Esophagus squamous epithelium (tissue), 5 donors: ENCODE measurements at places on chromosomes 3 and 15.

- no peak for DNase-seq
These were observed 1.9 kb upstream of the BCL2A1 start for GRCh38 chr15:79972863-79973262.

DNA sequence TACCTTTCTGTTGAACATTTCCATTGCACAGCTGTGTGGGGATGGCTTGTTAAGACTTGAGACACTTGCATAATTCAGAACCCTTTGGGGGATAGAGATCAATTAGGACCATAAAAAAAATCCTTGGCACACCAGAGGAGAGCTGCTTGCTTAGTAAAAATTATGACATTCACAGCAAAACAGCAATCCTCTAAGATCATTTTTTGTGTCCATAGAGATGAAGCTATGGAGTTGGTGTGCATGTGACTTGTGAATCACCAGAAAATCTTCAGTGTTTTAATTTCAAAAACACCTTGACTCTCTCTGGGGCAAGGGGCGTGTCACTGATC, 7.7 kb downstream of the COL8A1 start:
- no peak for DNase-seq

DNA sequence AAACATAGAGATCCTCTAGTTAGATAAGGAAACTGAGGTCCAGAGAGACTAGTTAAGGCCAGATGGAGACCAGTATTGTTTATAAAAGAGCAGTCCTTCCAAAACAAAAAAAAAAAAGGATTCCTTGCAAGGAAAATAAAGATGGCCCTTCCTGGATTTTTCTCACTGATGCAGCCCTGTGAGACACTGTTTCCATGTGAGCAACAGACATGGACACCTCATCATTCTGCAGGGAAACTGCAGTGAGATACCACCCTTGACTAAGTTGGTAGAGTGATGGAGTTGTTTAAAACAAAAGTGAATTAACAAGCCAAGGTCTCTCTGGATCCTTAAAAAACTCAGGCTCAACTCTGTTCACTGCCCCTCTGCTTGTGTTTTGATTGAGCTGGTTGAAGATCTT, 65.6 kb upstream of the MYZAP start:
- DNase-seq: no peak

GRCh38 chr3:45555666-45556065, 38.9 kb upstream of the LIMD1 start:
- no peak for DNase-seq

DNA sequence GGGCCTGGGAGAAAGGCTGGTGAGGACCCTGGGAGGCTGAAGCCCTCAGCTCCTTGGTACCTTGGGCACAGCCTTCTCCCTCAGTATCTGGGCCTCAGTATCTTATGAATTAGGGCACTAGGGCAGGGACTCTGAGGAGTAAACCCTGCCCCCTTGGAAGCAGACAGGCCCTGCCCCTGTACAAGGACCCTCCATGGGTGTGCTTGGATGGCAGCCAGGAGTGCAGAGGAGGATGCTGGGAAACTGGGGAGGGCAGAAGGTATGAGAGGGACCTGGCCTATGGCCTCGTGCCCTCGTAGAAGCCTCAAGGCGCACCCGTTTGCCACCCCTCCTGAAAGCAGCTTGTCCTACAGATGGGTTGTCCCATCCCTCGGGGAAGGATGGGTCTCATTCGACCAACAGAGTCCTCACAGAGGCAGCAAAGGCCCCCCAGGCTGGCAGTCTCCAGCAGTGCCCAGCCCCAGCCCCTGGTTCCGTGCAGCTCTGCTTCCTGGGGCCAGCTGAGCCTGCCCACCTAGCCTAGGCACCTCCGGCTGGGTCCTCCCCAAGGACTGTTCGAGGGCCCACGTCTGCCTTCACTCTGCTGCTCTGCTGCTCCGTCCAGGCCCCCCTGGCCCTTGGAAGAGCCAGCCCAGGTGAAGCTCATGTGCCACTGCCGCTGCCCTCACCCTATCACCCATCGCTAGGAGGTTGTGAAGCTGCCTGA, 15.3 kb upstream of the SEMA3F start:
- DNase-seq: no peak

- no peak for DNase-seq
These were observed 851 bp upstream of the DCBLD2 start for GRCh38 chr3:98902351-98902740.

DNA sequence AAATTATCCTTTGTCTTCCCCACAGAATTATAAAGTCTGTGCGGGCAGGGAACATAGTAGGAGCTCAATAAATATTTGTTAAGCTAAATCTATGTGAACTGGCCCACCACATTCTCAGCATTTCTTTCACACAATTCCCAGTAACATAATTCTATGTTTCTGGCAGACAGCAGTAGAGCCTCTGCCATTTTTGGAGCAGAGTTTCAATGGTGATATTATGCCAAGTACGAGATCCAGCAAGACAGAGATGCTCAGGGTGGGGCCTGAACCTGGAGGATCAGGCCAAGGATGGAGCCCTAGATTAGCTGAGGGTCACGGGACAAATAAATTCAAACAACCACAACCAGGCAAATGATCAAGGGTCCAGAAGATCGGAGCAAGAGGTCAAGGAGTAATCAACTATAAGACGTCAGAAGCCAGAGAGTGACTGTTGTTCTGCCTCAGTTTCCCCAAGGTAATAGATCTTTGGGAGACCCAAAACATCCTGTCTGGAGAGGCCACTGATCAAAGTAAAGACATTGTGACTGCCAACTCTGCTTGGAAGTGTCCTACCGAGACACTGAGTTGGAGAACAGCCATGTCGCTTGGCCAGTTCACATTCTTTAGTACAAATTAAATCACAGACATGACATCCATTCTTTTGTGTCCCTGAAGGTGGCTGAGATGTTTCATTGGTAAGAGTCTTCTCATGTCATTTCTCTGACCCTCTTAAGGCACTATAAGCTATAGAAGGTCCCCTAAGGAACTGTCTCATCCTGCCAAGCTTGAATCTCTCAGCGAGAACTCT, 15.4 kb downstream of the SRGAP3 start:
- no peak for DNase-seq

DNA sequence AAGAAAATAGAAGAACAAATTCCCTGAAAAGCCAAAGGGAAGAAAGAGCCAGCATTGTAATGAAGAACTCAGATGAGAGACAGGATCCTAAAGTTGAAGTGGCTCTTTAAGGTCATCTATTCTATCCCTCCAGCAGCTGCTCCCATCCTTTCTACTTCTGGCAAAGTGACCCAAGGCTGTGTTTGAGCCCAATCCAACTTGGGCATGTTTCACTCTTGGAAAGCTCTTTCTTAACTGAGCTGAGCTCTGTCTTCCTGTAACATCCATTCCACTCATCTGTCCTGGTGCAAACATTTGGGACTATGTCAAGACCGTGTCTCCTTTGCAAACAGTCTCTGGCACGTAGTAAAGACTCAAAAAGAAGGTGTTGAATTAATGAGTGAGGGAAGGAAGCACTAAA, 298.1 kb upstream of the IGF1R start:
- no peak for DNase-seq

- no peak for DNase-seq
These were observed 22.9 kb upstream of the DNAAF4 start for GRCh38 chr15:55530861-55531313.

DNA sequence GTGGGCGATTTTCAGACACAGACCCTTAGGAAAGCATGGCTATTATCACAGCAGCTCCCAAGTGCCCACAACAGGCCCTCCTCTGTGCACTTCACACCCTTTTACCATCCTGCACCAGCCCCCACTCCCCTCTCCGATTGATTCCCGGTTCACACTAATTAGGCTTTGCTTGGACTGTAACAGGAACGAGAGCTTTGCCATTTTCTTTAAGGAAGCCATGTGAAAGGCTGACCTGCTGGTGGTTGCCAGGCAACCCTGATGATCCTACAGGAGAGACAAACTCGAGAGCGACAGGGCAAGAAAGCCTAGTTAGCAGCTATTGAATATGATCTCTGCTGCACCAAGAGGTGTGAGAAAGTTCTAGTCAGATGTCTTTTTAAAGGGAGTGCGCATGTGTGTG, 28.2 kb upstream of the DET1 start:
- no peak for DNase-seq

DNA sequence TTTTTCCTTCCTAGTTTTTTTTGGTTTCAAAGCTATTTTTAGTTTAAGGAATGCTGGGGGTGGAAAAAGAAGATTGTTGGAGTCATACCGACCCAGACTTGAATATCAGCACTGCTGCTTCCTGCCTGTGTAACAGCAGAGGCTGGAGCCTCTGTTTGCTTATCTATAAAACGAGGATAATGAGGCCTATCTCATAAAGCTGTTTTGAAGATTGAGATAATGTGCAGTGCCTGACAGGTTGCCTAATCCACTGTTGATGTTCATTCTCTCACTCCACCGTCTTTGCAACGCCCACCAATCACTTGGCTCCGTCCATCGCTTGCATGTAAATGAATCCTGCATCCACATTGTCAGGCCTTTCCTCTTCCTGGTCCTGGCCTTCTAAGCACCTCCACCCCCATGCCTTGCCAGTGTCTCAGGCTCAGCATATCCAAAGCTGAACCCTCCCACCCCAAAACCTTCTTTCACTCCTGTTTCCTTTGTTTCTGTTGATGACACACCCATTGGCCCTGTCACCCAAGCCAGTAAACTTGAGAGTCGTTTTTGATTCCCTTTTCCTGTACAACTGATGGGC, 94.9 kb downstream of the MEX3B start:
- DNase-seq: no peak

GRCh38 chr3:2603692-2604289, 505.1 kb downstream of the CNTN4 start:
- DNase-seq: no peak

- no peak for DNase-seq
These were observed 2.9 kb downstream of the ESYT3 start for GRCh38 chr3:138437281-138437680.

GRCh38 chr3:51982352-51982837, 940 bp upstream of the ACY1 start:
- no peak for DNase-seq

GRCh38 chr3:20700714-20701113, 514.7 kb upstream of the SGO1 start:
- DNase-seq: no peak

DNA sequence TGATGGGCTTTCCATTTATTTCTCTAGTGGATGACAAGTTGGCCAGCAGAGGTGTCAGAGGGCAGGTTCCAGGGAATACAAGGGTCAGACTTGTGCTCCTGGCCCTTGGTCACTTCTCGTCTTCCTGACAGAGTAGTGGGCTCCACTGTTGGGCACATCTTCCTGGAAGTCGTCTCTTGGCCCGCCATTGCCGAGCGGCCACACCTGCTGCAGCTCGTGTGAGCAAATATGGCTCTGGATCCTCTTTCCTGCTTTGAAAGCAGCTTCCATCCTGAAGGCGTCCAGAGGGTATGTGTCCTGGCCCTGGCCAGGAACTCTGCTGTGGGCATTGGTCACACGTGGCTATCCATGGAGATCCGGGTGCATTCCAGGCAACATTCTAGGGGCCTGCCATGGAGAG, 100.2 kb downstream of the SNRPN start:
- DNase-seq: no peak

GRCh38 chr3:183490653-183491052, 62.2 kb upstream of the MCF2L2 start:
- no peak for DNase-seq

DNA sequence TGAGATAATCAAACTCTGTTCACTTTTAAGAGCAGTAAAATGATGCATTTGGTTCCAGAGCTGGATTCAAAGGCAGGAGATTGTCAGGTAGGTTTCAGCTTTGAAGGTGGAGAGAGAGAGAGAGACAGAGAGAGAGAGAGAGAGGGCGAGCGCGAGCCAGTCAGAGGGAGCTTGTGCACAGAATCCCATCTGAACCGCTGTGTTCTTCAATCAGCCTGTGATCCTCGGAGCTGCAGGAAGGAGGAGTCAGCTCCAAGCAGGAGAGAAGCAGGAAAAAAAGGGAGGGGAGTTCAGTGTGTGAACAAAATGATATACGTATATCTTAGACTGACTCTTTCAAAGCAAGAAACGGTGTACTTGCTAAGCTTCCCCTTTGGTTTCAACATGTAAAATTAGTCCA, at the start of gene GPR149:
Gene GPR149 (minus strand): TSS at position 177 of the 400 bp plus-strand sequence. CDS start 575 bp downstream, outside the sequence.
- no peak for DNase-seq

- no peak for DNase-seq
These were observed 309.0 kb downstream of the NTRK3 start for GRCh38 chr15:87947560-87947959.

GRCh38 chr3:166446291-166446690, 609.1 kb upstream of the BCHE start:
- DNase-seq: no peak

- DNase-seq: no peak
These were observed 66.0 kb downstream of the KBTBD8 start for GRCh38 chr3:67064105-67064504.
